Renal cortex interstitium (tissue), 15 donors: ENCODE measurements at places on chromosomes 7 and 10. TPM values are rescaled to one million over a fixed set of nuclear protein-coding genes. Genes with fewer than 3 reads are reported as not detected.

DNA sequence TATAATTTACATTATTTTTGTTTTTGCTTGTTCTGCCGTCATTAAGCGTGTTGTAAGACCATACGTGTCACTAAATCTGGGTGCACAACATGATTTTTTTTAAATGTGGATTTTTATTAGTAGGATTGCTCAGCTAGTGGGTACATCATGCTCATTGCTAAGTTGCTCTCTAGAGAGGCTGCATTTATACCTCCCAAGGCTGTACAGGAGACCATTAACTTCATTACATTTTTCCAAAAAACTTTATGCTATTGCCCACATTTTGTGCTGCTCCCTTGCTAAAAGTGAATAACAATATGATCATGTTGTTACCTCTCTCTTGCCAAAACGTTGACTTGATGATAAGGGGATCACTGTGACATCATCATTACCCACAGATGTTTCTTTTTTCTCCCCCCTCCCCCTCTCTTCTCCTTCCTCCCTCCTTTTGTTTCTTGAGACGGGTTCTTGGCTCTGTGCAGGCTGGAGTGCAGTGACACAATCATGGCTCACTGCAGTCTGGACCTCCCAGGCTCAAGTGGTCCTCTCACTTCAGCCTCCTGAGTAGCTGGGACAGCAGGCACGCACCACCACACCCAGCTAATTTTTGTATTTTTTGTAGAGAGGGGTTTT is 65.1 kb downstream of the BMPR1A start:
- DNase-seq, result no peak

DNA sequence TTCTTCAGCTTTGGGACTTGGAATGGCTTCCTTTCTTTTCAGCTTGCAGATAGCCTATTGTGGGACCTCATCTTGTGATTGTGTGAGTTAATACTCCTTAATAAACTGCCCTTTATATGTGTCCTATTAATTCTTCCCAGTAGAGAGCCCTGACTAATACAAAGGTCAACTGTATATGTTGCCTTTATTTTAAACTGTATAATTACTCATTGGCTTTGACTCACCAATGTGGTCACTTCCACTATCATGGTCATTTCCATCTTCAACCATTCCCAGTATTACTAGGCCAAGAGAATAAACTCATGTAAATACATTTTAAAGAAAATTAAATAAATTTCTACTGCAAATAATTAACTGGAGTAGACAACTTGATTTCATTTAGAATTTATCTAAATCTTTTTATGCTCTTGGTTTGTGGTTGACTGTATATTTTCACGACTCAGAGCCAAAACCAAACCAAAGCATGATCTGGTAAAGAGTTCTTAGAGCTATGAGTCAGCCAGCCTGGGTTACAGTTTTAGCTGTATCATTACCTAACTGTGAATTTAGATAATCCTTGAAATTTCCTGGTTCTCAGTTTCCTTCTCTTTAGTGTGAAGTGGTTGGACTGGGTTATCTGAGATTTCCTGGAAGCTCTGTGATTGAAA is 188.4 kb downstream of the PPP1R3A start:
- no peak for DNase-seq

- no peak for DNase-seq
These were observed 61.8 kb upstream of the CAPZA2 start for GRCh38 chr7:116800594-116800993.

- no peak for DNase-seq
These were observed 19.1 kb upstream of the GALNT11 start for GRCh38 chr7:152006336-152006735.

Gene TFPI2
- polyA plus RNA-seq, result 10.8 TPM

DNA sequence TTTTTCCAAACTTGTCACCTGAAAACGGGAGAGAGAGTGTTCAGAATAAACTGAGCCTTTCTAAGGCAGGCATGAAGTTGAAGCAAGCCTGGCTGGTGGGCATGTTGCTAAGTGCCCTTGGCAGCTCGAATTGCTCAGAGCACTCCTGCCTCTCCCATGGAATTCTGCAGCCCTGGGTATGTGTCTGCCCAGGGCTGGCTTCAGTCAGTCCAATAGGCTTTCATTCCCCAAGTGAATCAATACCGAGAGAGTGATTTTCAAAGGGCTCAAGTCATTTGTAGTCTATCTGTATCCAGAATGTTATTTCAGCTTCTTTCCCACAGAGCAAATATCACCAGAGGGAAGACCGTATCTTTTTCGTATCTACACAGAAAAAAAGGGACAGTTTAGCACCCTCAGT is 415.5 kb upstream of the COBL start:
- no peak for DNase-seq

GRCh38 chr10:97034301-97034700 is 151.5 kb downstream of the SLIT1 start:
- DNase-seq, result no peak

GRCh38 chr10:69571618-69572158 is 1.5 kb downstream of the NEUROG3 start:
- DNase-seq, result no peak

GRCh38 chr7:45402480-45403218 is 171.5 kb upstream of the ADCY1 start:
- DNase-seq, result no peak

DNA sequence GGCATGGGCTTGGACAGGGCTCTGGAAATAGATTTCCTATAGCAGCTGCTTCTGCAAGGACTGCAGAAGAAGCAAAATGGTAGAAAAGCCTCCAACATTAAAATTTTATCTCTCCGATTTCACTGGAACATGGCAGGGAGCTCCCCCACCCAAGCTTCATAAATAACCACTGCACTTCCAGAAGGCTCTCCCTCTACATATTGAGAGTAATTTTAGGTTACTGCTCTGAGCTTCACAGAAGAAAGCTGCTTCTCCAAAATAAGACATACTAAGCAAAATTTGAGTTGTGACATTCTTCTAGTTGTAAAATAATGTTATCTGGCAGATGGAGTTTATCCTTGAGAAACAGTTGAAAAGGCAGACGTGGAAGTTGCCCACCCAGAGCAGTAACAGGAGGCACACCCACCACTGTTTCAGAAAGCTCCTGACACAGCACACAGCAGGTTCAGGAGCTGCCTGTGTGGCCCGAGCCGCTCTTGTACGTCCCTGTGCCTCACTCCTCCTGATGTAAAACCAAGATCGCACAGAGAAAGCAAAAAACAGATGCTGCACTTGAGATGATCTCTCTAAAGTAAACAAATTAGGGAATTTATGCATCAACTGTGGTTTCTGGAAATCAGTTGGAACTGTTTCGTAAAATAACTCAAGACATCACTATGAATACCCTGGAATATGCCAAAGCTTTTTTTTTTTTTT is 621.0 kb downstream of the PARD3 start:
- no peak for DNase-seq

- no peak for DNase-seq
These were observed 39.6 kb upstream of the IKZF1 start for GRCh38 chr7:50264908-50265307.

GRCh38 chr10:52633266-52633665 is 139.3 kb downstream of the MBL2 start:
- DNase-seq, result no peak

DNA sequence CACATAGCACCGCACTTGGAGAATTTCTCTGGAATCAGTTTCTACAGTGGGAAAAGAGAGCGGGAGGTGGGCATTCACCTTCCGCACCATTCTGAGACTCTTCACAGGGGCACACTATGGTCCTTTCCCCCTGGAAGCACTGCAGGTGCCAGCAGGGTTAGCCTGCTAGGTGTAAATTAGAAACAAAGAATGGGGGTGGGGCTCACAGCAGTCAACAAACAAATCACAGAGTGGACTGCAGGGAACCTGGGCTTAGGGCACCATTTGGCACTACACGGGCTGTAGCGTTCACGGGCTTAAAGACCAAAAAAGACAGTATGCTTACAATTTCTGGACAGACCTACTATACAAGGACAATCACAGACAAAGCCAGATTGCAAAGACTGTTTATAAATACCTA is 8.0 kb upstream of the PKD1L1 start:
- no peak for DNase-seq

- no peak for DNase-seq
These were observed 173.6 kb upstream of the TEX47 start for GRCh38 chr7:88969167-88969566.

- DNase-seq, result no peak
These were observed 64.0 kb downstream of the RASGEF1A start for GRCh38 chr10:43202657-43203447.

GRCh38 chr7:132162556-132163144 is 413.6 kb downstream of the PLXNA4 start:
- no peak for DNase-seq

Gene SKIDA1
- 11.2 TPM for polyA plus RNA-seq

GRCh38 chr10:78260141-78260540 is 226.5 kb downstream of the RPS24 start:
- no peak for DNase-seq

DNA sequence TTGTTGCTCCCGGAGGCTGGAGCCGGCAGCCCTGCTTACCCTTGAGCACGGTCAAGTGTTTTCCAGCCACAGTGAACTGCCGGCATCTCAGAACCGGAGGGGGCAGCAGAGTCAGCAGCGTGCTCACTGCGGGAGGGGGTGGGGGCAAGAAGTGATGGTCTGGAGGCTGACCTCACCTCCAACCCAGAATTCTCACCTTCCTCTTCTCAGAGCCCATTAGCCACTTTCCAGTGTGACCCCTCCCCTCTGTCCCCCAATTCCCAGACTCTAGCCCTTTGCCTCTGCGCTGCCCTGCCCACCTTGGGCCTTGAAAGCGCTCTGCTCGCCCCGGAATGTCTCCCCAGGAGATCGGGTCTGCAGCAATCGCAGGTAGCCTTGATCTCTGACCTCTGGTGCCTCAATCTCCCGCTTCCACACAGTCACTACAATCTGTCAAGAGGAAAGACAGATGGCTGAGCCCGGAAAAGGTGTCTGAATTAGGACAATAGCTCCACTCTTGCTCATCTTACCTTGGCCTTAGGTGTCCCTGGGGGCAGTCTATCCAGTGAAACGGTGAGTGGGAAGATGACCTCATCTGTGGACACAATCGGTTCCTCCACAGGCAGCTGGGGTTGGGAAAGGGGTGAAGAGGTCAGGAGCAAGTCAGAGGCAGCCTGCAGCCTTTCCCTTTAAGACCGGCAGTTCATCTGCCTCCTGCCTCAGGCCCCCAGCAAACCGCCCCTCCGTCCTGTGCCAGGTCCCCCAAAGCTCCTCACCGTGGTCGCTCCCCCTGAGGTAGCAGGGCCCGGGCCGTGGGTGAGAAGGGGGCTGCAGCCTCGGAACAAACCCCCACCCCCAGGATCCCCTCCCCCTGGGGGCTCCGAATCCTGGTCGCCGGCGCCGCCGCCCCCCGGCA is 942 bp downstream of the TRAPPC14 start:
- no peak for DNase-seq

DNA sequence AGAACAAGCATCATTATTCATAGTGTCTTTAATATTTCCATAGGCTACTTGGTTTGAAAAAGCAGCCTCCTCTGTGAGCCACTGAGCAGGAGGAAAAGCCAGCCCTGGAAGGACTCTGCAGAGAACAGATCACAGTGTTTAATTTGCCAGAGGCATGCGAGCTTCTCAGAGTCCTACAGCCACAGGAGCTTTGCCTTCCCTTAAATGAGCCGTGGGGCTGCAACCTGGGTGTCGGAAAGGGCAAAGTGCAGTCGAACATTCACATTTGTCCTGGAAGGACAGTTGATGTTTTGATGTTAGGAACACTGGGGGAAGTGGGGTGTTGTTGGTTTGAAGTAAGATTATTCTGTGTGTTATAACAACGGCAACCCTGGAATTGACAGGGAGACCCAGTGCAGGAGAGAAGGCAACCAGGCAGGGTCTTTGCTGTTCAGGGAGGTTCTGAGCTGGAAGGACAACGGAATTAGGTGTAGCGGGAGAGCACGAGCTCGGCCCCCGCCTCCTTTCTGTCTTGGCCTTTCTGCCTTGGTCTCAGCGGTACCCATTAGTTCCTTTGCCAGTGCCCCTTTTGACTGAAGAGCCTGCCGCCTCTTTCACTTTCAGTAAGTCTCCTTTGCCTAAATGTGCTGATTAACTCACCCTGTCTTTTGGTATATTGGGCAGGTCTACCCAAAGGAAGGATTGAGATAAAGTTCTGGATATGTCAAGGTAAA is 192.3 kb upstream of the PITRM1 start:
- no peak for DNase-seq

DNA sequence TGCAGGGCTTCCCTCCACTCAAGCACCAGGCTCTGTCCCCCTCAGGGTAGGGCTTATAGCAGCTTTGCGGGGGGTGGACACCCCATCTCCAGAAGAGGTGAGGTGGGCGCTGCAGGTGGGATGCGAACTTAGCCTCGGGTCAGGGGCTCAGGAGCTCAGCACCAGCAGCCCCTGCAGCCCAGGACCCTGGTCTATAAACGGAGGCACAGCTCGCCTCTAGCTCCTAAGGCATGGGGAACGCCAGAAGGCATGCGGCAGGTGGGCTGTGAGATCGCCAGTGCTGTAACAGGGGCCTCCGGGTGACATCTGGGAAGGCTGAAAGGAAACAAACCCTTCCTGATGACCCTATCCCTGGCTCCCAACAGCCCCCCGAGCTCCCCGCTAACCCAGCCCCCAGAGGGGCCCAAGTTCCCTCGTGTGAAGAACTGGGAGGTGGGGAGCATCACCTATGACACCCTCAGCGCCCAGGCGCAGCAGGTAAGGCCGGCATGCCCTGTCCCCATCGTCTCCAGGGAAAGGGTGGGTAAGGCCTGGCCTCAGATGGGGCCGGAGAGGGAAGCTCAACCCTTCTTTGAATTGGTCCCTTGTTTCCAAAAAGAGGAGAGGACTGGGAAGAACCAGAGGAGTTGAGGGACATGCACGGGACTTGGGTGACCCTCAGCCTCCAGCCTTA is 4.2 kb downstream of the NOS3 start:
- DNase-seq, result no peak

GRCh38 chr7:119720541-119720940 is 552.4 kb upstream of the KCND2 start:
- no peak for DNase-seq

DNA sequence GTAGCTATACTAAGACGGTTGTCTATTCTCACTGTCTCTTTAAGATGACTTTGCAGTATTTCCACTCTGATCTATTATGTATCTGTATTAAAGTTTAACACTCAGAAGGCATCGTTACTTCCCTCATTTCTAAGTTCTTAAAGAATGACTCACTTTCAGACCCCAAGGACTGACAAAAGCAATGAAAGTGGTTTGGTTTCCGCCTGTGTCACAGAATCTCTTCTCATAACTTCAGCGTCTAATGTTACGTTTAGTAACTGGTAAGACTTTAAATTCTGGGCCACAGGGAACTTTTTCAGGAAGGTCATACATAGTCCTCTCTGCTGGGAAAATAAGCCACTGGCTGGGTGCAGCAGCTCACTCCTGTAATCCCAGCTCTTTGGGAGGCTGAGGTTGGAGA is 892.0 kb upstream of the AUTS2 start:
- DNase-seq, result no peak

DNA sequence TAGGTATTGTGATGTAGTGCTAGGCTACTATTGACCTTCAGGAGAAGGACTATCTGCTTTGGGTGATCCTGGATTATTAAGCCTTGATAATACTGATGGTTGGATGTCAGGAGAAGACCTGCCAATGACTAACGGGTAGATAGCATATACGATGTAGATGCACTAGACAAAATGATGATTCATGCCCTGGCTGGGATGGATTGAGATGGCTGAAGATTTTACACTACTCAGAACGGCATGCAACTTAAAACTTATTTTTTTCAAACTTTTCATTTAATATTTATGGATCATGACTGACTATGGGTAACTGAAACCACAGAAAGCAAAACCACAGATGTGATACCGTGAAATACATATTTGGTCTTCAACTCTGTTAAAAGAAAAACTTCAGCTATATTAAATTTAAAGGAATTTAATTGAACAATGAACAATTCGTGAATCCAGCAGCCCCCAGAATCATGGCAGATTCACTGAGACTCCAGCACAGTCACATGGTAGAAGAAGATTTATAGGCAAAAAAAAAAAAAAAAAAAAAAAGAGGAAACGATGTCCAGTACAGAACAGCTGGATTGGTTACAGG is 124.6 kb upstream of the CDK13 start:
- DNase-seq, result no peak

Gene DKK1
- 34.8 TPM for polyA plus RNA-seq

Gene HMX3
- polyA plus RNA-seq, result not detected

Gene SLC18A3
- not detected for polyA plus RNA-seq
